SIG-M5 (cell line): ENCODE measurements at places on chromosomes 6 and 20.

DNA sequence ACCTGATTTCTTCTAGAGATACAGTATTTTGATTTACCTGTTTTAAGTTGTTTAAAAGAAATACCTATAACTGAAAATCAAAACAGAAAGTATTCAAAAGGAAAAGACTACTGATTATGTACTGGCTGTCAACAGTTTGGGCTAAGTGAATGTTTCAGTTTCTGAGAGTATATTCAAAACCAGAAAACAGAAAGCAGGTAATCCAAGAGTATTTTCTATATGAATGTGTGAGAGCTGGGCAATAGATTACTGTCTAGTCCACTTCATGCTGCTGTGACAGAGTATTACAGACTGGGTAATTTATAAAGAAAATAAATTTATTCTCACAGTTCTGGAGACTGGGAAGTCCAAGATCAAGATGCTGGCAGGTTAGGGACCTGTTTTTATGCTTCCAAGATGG lies 261.0 kb downstream of the ARHGAP18 start:
- DNase-seq: no peak

GRCh38 chr20:5974531-5974930 lies 24.1 kb downstream of the MCM8 start:
- no peak for DNase-seq

- DNase-seq: no peak
Observed at GRCh38 chr6:47160702-47161101, 118.6 kb upstream of the ADGRF1 start.

DNA sequence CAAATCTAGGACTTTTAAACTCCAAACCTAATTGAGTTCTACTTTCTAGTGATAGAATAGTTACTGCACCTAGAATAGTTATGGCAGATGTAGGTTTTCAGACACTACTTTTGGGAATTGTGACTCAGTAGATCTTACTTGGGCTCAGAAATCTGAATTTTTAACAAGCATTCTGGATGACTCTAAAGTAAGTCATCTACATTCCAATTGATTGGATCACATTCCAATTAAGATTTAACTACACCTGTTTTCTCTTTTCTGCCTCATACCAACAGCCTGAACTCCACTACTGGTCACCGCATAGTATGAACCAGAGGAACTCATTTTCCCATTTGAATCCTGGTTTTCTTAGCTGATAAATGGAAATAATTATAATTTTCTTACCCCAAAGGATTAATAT lies 49.5 kb upstream of the TFAP2D start:
- no peak for DNase-seq

DNA sequence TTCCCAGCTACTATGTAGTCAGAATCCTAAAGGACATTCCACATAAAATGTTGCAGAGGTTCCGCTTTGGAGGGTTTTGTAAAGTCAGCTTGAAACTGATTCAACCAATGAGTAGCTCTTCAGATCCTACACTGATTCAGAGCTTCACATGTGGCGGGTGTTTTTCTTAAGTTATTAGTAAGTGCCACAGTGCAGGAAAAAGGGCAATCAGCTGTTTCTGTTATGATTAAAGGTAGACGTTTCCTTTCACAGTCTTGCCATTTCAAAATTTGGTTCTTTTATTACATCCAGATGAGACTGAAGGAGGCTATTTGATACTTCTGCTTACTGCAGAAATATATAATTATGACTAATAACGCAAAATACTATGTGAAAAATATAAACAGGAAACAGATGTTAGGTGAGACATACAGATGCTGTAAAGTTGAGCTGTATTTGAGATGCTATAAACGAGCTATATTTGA lies 443.9 kb downstream of the CDKAL1 start:
- no peak for DNase-seq

GRCh38 chr6:24140591-24140990 lies 14.6 kb downstream of the NRSN1 start:
- DNase-seq: no peak

DNA sequence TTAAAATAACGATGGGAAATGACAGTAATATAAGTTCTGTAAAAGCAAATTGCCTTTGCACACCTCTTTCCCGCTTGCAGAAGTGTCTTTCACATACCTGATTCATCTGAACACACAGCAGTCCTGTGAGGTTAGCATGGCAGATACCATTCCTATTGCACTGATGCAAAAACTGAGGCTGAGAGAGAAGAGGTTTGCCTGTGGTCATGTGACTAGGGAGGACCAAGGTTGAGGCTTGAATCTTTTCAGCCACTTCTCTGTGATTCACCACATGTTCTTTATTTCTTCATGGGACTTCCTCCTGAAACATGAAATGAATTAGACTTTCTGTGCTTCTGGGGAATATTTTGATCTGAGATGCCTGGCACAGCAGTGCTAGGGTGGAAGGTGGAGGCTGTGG lies 92.9 kb downstream of the VEGFA start:
- DNase-seq: no peak

DNA sequence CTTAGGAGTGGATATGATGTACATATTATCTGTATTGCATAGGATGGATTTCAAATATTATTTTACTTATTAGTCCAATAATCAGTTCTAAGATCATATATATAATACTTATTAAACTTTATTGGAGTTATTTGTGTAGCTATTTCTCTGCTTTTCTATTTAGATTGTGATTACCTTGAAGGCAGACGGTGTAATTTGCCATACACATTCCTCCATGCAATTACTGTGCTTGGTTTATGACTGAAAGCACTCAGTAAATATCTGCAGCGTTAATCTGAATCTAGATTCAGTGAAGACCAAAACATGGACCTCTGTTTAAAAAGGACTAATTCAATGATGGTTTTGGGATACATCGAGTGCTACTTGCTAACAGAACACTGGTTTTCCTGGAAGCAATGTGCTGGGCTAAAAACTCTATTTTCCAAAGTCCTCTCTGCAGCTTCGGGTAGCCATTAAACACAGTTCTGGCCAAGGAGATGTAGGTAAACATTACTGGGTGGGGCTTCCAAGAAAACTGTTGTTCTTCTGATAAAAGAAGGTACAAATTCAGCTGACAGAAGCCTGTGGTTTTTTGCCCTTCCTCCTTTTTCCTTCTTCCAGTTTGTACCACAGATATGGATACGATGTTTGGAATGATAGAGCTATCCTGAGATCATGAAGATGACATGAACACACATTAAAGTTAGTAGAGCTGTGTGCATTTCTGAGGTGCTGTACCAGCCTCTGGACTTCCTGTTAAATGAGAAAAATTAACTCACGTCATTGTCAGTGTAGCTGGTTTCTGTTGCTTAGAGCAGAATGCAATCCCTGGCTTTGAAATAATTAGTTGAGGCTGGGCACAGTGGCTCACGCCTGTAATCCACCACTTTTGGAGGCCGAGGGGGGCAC lies 136.5 kb upstream of the NUP153 start:
- no peak for DNase-seq

GRCh38 chr20:32451340-32451681 lies 93.2 kb downstream of the ASXL1 start:
- no peak for DNase-seq

- DNase-seq: no peak
Observed at GRCh38 chr6:137875058-137875520, 8.0 kb downstream of the TNFAIP3 start.

GRCh38 chr6:18062733-18063132 lies 59.7 kb downstream of the NHLRC1 start:
- no peak for DNase-seq

- DNase-seq: peak; percentile 41
Observed at GRCh38 chr6:109454496-109455436, 806 bp downstream of the MICAL1 start.

GRCh38 chr6:162090734-162091133 lies 636.8 kb downstream of the PRKN start:
- no peak for DNase-seq

- no peak for DNase-seq
Observed at GRCh38 chr6:139612135-139612465, 237.7 kb upstream of the CITED2 start.

GRCh38 chr6:31194061-31194834 lies 23.8 kb upstream of the POU5F1 start:
- DNase-seq: no peak

DNA sequence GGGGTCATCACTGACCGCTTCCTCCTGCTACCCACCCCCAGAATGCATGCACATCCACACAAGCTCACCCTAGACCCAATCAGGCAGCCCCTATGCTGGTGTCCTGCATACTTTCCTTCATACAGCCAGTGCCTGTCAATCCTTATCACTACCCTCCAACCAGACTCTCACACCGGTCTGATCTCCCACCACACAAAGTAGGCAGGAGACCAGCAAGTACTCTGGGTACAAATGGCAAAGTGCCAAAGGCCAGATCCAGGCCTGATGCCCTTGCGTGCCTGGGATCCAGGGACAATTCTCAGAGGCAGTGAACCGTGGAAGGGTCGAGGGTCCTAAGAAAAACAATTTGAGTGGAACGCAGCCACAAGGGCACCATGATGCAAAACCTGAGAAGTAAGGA lies 114.2 kb downstream of the HIVEP2 start:
- no peak for DNase-seq

DNA sequence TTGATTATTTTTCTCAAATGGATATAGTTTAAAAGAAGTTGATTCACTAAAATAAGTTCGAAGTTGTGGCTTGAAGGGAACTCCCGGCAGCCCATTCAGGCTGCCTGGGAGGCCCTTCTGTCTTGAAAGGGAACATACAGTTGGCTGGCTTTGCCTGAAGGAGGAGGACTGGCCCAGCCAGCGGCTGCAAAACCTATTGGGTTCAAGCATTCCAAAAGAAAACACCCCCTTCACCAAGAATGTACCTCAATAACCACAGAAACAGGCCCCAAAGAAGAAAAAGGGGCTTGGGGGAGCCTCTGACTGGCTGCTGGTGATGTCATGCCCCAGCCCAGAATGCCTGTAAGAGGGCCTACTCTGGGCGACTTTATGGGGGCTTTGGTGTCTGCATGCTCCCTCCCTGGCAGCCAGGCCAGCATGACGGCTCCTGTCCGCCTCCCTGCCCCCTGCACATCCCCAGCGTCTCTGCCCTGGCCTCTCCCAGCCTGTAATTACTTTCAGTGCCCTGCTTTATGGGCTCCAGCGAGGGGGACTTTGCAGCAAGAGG lies 36.5 kb downstream of the MAFB start:
- DNase-seq: no peak

GRCh38 chr6:139738801-139739455 lies 364.5 kb upstream of the CITED2 start:
- DNase-seq: no peak

- no peak for DNase-seq
Observed at GRCh38 chr20:10823585-10823984, 149.8 kb upstream of the JAG1 start.

DNA sequence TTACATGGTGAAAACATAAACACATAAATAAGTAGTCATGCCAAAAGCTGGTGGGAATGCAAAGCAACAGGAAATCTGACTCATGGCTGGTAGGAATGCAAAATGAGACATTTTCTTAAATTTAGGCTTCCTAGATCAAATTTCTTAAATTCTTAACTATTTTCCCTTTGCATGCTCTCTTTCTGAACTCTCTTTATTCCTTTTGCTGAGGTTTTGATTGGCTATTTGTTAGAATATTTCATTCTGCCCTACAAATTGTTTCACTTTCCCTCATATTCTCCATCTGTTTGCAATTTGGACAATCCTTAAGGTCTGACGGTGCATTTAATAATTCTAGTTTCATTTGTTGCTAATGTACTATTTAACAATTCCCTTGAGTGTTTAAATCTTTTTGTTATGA lies 437.5 kb upstream of the RGS17 start:
- no peak for DNase-seq

DNA sequence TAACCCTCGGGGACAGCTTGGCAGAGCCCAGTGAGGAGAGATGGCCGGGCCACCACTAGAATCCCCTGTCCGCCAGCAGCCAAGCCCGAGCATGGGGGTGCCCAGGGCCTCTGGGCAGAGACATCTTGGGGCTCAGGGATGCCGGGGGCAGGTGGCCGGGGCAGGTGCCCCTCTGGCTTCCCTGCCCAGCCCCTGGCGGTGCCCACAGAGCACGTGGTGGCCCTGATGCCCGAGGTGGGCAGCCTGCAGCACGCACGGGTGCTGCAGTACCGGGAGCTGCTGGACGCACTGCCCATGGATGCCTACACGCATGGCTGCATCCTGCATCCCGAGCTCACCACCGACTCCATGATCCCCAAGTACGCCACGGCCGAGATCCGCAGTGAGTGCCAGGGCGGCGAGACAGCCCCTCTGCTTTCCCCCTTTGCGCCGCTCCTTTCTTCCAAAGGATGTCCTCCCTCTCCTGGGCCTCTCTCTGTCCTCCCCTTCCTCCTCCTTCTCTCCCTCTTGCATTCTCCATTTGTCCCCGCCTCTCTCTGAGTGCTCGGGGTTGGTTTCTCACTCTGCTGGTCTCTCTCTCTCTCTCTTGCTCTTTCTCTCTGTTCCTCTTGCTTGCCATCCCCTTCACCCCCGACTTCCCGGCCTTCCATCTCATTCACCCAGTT lies 11.2 kb downstream of the GDAP1L1 start:
- DNase-seq: no peak

- no peak for DNase-seq
Observed at GRCh38 chr6:107668743-107669474, 155.2 kb downstream of the SCML4 start.

- no peak for DNase-seq
Observed at GRCh38 chr20:47810116-47810677, 24.9 kb upstream of the SULF2 start.

- no peak for DNase-seq
Observed at GRCh38 chr20:667351-668034, 8.1 kb downstream of the SCRT2 start.

DNA sequence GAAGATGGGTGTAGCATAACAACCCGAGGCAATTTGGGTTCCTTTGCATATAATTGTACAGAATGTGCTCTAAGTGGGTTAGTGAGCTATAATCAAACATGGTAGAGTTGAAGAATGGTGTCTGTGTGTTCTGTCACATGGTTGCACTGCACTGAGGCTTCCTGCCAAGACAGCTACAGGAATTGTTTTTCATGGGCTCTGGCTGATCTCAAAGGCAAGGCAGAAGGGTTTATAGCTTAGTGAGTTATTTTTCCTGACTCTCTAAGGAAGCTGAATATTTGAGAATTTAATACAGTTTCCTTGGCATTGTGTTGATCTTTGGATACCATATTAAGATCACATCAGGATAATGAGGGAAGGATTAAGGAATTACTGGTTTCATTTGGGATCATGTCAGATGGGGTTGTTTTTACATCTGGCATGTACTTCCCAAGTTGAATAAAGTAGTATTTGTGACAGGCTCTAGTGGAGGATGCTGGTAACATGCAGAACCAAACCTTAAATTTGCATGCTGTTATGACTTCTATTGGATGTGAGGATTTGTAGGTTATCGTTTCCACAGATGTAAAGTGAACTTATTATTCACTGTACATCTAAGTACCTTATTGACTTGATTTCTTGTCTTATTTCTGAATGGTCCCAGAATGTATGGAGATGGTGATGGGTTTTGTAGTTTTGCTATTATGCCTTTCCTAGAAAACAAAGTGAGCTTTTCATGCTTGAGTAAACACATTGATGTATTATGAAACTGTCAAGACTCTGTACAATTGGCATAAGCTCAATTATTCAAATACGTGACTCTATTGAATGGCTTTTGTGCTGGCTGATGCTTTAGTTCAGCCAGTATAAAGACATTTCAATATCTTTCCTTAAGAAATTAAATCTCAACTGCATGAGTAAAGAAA lies 43.3 kb downstream of the LRRC1 start:
- no peak for DNase-seq

- DNase-seq: no peak
Observed at GRCh38 chr20:3461211-3461771, 9.5 kb upstream of the ATRN start.

GRCh38 chr20:50270569-50270968 lies 79.9 kb downstream of the CEBPB start:
- no peak for DNase-seq
